ENCODE measurements at places on chromosomes 2 and 18.

DNA sequence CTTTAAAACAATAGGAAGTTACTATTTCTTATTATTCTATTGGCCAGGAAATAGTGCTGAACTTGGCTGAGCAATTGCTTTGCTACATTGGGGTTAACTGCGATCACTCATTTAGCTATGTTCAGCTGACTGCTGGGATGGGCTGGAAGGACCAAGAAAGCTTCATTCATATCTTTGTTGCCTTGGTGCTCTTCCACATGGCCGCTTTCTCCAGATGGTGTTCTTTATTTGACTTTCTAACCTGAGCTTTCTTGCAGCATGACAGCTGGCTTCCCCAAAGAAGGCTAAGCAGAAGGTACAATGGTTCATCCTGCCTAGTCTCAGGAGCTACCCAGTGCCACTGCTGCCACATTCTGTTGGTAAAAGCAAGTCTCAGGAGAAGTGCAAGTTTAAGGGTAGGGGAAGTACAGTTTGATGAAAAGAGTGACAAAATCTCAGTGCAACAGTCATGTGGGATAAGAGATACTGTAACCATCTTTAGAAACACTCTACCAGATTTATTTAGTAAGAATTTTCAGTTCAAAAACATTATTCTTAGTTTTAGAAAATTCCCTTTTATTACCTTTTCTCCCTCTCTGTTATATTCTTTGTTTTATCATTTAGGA is 180.6 kb upstream of the RBMS1 start:
- no peak for DNase-seq

DNA sequence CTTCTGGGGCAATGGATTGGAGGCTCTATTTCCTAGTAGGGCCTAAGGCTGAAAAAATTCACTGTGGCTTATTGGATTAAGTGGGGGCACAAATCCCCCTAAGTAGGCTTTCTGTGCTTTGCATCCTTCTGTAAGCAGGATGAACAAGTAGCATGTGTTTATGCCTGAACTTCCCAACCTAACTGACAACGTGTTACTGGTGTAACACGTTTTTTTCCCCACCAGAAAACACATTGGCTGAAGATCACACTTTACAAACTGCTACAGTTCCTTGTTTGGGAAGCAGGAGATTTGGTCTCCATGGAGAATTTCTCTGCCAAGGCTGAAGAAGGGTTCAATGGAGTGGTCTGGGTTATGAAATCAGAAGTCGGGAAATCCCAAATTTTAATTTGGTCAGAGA is 7.2 kb upstream of the ITGA6 start:
- no peak for DNase-seq

DNA sequence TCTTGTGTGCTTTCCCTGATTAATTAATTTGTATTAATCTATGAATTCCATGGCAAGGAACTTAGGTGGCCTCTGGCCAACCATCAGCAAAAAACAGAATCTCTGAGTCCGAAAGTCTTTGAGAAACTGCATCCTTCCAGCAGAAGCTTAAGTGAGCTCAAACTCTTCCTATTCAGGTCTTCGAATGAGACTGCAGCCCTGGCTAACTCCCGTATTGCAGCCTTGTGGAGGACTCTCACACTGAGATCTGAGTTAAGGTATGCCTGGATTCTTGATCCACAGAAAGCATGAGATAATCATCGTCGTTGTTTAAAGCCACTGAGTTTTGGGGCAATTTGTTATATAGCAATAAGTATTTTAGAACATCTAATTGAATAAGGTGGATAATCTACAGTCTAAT is 1143.9 kb upstream of the NXPH2 start:
- no peak for DNase-seq

GRCh38 chr2:161956738-161957137 is 117.3 kb downstream of the DPP4 start:
- DNase-seq: no peak

- DNase-seq: no peak
Measured at GRCh38 chr2:18987592-18988073, 370.8 kb downstream of the OSR1 start.

DNA sequence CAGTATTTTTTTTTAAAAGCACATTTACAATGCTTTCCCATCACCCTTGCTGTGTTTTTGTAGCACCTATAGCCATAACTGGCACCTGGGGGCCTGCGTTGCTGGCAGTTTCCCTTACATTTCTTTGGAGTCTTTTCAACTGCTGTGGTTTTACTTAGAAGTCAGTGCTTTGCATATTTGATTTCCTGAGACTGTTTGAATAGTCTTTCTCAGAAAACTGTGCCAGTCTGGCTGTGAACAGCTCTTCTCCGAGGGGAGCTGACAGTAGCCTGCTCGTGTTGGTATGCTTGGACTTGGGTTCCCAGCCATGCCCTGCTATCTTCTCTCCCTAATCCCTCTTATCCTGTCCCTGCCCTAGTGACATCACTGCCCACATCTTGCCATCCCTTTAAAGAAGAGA is 81.5 kb downstream of the DPP4 start:
- DNase-seq: peak; percentile 38

DNA sequence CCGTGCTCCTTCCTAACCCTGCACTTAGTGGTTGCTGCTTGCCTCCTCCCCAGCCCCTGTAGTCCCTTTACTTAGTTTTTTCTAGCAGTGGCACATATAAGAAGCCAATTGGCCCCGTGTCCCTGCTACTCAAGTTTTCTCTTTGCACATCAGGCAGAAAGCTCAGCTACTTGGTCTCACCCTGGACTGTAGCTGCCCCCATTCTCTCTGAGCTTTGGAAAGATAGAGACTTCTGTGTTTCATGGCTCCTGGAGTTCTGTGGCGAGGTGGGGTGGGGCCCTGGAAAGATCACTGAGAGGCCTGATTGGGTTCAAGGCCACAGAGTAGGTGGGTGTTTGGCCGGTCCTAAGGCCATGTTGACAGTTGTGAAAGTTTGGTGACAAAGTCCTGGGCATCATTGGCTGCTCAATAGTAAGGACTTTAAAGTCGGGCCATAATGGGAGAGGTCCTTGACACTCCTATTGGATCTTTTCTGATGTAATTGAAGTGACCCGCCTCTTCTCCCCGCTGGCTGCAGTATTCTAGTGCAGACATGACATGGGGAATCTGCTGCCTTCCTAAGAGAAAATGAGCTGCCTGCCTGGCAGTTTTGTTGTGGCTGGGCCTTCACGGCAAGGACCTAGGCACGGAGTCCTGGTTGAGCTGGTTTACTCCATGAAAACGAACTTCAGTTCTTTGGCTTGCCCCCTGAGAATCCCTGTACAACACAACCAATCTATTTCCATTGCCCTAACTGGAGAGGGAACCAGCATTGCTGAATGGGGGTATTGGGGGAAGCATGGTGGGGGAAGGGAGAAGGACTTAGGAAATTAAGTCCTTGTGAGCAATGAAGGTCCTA is 26.2 kb upstream of the CYP27A1 start:
- no peak for DNase-seq

GRCh38 chr18:37538526-37539205 is 26.9 kb downstream of the CELF4 start:
- DNase-seq: no peak

- DNase-seq: no peak
Measured at GRCh38 chr2:85011098-85011497, 40.1 kb downstream of the KCMF1 start.

GRCh38 chr2:197708331-197708730 is 3.2 kb downstream of the MARS2 start:
- no peak for DNase-seq

GRCh38 chr2:203751685-203752271 is 45.3 kb downstream of the CD28 start:
- DNase-seq: no peak

- DNase-seq: no peak
Measured at GRCh38 chr18:50994031-50994430, 26.2 kb downstream of the ELAC1 start.

All from activated CD8-positive, alpha-beta memory T cell treated with anti-CD3 and anti-CD28 coated beads, Interleukin-2, amount 50 U/mL, for 4 hours (primary cell).